ENCODE measurements at places on chromosomes 11 and 22.

GRCh38 chr11:6734616-6735015, 37.2 kb downstream of the OR2AG2 start:
- no peak for DNase-seq

- DNase-seq: no peak
These were observed 29.0 kb upstream of the LRRC32 start for GRCh38 chr11:76699451-76700091.

- no peak for DNase-seq
These were observed 13.7 kb downstream of the PAX6 start for GRCh38 chr11:31797190-31798056.

GRCh38 chr11:67698247-67698646, 23.8 kb upstream of the ALDH3B2 start:
- no peak for DNase-seq

- no peak for DNase-seq
These were observed 2.7 kb upstream of the NXPE1 start for GRCh38 chr11:114562166-114562916.

- DNase-seq: no peak
These were observed 906.3 kb downstream of the DLG2 start for GRCh38 chr11:84720706-84721402.

- DNase-seq: no peak
These were observed 18.9 kb downstream of the TEAD1 start for GRCh38 chr11:12693094-12693478.

DNA sequence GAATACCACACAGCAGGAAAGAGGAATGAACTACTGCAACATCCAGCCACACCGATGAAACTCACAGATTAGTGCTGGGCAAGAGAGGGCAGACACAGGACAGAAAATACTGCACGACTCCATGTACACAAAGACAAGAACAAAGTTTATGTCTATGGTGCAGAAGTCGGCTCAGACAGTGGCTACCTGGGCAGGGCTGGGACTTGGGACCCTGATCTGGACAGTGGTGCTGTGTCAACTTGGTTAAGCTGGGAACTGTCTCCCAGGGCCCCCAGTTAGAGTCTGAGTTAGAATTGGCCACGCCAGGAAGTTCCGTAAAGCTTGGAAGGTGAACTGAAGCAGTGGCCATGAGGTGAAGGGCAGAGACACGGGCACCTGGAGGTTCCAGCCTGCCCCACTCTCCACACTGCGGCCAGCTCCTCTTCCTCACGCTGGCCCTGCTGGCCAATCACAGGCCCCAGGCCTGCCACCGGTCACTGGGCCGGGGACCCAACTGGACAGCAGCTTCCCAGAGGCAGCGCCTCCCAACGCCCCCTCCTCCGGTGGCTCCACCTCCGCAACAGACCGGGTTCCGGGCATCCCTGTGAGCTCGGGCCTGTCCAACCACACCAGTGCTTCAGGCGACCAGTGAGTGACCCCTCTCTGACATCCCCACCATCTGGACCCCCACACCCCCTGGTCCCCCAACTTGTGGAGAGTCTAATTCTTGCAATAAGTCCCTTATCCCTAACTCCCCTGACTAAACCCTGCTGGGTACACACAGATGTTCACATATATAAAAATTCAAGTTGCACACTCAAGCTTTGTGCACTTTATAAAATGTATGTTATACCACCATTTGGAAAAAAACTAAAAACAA, 93.7 kb downstream of the MICAL3 start:
- DNase-seq: no peak
